ENCODE measurements at places on chromosomes 16 and 17.

DNA sequence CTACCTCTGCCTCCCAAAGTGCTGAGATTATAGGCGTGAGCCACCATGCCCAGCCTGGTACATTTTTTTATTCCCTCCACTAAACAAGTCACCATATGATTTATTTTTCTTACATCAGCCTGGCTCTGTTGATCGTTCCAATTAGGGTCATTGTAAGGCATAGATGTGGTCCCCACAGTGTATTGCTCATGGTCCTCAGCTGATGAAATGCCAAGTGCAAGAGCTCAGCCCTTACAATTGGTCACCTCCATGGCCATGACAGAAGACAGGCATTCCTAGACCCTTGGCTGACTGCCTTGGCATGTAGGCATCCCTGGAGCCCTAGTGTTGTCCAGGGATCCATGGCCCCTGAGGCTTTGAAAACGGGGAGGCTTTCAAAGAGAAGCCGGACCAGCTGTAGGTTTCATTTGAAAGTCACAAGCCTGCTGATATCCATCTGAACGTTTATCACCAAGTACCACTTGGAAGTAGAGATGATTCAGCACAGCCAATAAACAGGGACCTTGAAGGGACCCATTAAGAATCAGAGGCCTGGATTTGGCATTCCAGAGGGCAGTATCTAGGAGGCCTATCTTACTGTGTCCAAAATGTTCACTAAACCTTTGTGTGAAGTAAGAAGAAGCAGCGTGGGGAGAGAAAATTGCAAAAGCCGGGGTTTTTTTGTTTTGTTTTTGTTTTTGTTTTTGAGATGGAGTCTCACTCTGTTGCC, 20.6 kb upstream of the PRKCA start:
- DNase-seq, result no peak

DNA sequence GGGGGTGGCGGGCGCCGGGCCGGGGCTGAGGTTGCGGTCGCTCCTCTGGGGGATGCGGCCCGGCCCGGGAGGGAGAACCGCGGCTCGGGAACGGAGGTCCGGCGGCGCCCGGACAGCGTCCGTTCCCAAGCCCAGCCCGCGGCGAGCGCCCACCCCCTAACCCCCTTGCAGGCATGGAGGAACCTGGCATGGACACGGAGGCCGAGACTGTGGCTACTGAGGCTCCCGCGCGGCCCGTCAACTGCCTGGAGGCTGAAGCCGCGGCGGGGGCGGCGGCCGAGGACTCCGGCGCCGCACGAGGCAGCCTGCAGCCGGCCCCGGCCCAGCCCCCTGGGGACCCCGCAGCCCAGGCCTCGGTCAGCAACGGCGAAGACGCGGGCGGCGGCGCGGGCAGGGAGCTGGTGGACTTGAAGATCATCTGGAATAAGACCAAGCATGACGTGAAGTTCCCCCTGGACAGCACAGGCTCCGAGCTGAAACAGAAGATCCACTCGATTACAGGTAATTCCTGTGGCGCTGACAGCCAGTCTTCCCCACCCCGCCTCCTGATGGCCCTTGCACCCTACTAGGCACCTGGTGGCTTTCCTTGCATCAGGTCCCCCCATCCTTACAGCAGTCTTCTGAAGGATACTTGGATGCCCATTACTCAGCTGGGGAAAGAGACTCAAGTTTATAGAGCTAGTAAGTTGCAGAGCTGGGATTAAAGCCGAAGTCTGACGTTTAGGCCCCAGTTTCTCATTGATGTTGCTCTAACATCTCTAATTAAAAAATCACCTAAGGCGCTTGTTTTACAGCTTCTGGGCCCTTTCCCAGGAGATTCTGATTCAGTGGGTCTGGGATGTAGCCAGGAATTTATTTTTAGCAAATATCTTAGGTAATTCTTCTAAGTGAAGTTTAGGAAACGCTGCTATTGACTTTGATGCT, 514 bp downstream of the UBFD1 start:
- peak; percentile 32 for DNase-seq

DNA sequence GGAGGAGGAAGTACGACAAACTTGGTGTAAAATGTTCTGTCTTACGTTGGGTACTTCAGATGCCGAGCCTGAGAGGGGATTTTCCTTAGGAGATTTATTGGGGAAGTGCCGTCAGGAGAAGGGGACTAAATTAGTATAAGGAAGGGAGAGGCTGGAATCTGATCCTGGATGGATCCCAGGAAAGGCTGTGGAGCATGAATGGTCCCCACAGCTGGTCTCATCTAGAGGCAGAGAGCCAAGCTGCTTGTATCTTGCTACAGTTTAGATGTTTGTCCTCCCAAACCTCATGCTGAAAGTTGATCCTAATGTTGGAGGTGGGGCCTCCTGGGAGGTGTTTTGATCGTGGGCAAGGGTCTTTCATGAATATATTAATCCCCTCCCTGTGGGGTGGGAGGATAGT, 798.4 kb upstream of the EEF2KMT start:
- no peak for DNase-seq

DNA sequence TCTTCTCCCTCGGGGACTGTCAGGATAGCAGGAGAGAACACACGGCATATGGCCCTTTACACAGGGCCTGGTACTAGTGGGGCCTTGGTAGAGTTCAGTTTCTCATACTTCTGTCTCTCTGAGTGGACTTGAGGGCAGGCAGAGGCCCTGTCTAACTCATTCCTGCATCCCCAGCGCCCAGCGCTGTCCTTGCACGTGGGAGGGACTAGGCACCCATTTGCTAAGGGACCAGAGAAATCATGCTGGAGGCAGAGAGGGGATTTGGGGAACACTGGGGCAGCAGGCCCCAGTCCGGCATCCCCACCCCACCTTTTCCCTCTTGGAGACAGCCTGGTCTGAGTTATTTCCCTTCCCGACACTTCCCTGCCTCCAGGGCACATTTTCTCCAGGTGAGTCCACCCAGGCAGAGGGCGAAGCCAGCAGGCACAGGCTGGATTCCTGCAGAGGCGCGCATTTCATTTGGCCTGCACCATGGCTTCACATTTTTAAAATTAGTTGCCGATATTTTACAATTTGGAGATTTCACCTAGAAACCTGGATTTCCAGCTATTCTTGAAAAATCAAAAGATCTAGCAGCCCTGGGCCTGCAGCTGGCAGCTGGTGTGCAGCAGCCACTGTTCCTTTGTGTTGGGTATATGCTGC, 9.7 kb upstream of the NKD1 start:
- peak; percentile 46 for DNase-seq

- DNase-seq, result no peak
Measured at GRCh38 chr17:13813347-13814240, 211.9 kb upstream of the HS3ST3A1 start.
